Activated T-helper 17 cell treated with anti-CD3 and anti-CD28 coated beads, Interleukin-2, amount 50 U/mL, for 72 hours (primary cell): ENCODE measurements at places on chromosomes 3 and 15. TPM values are rescaled to one million over a fixed set of nuclear protein-coding genes. Genes with fewer than 3 reads are reported as not detected.

Gene CCR5
- total RNA-seq, result 13.8 TPM

DNA sequence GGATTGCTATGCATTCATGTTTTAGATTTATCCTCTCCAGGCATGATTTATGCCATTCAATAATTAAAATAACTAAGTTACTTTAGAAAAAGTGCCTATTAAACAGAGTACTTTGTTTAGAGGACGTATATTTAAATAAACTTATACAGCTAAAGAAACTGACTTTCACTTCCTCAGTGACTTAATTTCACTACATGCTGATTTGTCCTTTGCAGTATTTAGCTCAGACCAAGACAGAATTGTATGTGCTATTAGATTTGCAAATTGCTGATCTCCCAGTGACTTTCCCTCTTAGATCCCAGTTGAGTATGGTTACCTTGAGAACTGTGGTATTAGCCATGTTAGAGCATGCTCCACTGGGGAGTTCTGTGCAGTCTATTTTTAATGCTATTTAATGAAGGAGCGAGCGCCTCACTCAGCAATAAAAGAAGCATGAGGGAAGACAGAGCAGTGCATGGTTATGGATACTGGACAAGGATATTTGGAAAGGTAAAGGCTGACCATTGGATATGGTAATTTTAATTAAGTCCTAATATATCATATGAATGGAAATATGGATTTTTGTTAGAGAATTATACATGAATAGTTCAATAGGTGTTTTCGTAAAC lies 2.7 kb downstream of the ARPP21 start:
- ATAC-seq, result no peak

DNA sequence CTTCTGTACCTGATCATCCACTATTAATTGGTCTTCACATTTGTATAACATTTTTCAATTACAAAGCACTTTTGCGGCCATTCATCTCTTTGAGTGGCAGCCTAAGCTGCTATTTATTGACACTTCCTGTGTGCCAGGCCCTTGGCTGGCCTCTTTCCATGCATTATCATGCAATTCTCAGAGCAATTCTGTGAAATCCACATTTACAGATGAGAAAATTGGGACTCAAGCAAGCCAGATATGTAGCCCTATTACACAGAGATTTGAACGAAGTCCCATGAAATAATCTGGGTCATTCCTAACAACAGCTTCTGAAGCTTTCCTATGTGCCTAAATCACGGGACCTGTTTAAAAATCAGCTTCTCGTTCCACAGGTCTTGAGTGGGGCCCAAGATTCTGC lies 17.4 kb downstream of the SLC6A1 start:
- ATAC-seq, result no peak

- no peak for ATAC-seq
Observed at GRCh38 chr3:32310336-32310735, 71.9 kb downstream of the CMTM8 start.
